NCI-H1092 (cell line): ENCODE measurements at places on chromosomes 6 and 20.

GRCh38 chr6:100724696-100725095 lies 156.4 kb downstream of the ASCC3 start:
- DNase-seq = no peak

DNA sequence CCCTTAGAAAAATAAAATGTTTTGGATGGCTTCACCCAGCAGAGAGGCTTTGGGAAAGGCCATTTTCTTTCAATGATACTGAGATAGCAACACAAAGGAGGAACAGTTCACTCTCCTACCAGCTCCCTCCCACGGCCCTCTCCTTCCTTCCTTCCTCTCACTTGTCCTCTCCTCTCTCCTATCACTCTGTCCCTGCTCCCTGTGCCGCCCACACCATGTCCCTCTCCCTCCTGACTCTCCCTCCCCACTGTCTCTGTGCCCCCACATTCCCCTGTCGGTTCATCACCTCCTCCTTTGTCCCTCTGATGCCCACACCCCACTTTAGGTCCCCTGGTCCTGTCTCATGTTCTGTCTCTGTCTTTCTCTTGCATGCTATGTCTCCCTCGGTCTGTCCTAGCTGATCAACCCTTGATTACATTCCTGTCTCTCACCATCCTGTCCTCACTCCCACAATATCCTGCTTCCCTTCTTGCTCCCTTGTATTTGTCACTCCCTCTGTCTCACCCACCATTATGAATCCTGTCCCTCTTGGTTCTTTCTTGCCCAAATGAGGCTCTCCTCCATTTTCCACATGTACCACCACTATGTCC lies 30.1 kb downstream of the ELMO2 start:
- DNase-seq = no peak

- DNase-seq = no peak
These were observed 165.2 kb downstream of the HAO1 start for GRCh38 chr20:7775072-7775471.

GRCh38 chr6:105196076-105196475 lies 16.3 kb upstream of the POPDC3 start:
- DNase-seq = no peak

GRCh38 chr20:36569847-36570429 lies 3.5 kb upstream of the TGIF2 start:
- no peak for DNase-seq

GRCh38 chr6:104613416-104614001 lies 246.2 kb downstream of the HACE1 start:
- DNase-seq = no peak

DNA sequence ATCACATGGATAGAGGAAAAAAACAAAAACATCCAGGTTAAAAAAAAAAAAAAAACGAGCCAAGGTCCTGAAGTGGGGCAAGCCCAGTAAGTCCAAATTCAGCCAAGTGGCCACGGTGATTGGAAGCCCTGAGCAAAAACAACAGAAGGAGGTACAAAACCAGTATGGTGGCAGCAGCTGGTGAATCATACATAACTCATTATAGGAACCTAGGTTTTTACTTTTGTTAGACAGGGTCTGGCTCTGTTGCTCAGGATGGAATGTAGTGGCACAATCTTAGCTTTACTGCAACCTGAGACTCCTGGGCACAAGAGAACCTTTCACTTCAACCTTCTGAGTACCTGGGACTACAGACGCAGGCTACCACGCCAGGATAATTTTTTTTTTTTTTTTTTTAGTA lies 22.7 kb upstream of the MYB start:
- no peak for DNase-seq

DNA sequence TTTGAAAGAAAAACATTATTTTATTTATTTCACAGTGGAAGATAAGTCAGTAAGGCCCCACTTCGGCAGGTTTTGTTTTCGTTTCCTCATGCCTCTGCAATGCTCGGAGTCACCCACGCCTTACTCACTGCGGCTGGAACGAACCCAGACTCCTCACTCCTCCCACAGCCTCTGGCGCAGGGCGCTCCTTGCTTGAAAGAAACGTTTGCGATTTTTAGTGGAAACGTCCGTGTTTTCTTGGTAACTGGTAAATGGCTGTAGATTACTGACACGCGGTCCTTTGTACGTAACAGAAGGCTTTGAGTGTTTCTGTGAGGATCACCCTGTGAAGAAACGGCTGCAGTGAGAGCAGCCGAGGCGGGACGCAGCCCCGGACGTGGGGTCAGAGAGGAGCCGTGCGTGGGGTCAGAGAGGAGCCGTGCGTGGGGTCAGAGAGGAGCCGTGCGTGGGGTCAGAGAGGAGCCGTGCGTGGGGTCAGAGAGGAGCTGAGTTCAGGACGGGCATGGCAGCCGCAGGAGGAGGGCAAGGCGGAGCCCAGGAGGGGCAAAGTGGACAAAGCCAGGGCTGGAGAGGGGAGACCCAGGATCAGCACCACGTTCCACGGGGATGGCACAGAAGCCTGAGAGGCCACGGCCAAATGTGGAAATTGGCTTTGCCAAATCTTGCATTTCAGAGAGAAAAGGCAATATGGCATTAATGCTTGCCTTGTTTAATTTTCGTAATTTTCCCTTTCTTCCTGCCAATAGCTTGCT lies 198.6 kb upstream of the THBS2 start:
- no peak for DNase-seq

GRCh38 chr20:22466447-22467171 lies 117.8 kb downstream of the FOXA2 start:
- peak; percentile 72 for DNase-seq

DNA sequence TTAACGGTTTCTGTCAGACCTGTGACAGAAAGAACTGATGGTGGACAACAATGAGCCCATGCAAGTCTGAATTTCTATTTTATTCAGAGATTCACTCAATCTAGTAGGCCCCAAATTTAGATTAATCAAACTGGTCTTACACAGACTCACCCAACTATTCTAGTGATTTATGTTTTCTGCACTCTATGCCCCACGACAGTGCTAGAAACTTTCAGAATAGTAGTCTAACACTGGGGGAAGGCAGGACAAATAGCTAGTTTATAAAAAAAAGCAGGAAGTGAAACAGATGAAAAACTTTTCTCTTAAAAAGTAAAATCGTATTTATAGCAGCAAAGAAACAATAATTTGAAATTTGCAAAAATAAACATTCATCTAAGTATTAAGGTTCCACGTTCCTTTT lies 5.0 kb downstream of the TCP11 start:
- DNase-seq = no peak

DNA sequence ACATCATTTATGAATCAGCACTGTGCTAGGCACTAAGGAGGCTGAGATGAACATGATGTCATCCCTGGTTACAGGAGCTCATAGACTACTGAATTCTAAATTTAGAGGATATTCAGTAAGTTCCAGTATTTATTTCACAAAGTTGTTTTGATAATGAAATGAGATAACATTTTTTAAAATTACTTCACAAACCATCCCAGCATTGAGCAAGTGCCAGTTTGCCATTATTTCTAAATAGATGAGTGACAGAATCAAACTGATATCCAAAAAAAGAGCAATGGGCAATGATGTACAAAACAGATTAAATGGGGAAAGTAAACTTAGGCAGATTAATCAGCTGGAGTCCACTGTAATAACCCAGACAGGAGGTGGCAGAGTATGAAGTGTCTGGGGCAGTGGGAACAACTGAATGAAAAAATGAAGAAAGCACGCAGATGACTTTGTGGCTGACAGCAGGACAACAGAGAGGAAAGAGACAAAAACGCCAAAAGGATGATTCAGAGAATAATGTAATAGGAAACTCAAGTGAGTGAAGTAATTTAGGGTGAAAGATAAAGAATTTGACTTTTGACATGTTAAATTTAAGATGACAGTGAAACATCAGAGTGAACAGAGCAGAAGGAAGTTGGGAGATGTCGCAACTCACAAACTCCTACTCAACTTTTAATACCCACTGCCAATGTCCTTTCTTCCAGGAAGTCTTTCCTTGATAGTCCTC lies 70.2 kb downstream of the RCAN2 start:
- DNase-seq = no peak

DNA sequence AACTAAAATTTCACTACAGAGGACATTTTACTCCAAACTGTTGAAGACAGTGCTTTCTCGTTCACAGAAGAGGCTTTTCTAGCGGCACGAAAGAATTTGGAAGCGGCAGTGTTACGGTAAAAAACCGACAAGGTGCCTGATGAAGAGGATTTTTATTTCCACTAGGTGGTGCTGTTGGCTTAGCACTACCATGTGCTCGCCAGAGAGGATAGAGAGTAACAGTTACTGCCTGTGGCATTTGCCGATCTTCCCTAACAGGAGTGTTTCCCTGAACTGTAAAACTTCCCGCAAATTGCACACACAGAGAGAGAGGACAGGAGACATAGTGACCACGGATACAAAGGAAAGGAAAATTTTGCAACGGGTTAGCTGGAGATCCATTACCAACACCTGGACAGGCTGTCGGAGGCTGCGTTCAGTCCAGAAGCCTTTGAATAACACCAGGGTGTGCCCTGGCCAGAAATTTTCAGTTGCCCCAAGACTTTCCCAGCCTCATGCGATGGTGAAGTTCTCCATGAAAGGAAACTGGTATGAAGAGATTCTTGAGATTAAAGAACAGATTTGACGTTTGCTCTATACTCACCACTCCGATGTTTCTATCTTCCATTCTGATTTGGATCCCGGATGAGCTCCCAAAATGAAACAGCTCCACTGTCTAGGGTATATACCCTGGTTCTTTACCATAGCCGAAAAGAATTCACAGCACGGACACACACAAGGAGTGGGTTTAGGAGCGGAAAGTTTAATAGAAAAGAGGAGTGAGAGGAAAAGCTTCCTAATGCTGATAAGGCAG lies 48.1 kb downstream of the HLA-DPB1 start:
- DNase-seq = peak; percentile 4

DNA sequence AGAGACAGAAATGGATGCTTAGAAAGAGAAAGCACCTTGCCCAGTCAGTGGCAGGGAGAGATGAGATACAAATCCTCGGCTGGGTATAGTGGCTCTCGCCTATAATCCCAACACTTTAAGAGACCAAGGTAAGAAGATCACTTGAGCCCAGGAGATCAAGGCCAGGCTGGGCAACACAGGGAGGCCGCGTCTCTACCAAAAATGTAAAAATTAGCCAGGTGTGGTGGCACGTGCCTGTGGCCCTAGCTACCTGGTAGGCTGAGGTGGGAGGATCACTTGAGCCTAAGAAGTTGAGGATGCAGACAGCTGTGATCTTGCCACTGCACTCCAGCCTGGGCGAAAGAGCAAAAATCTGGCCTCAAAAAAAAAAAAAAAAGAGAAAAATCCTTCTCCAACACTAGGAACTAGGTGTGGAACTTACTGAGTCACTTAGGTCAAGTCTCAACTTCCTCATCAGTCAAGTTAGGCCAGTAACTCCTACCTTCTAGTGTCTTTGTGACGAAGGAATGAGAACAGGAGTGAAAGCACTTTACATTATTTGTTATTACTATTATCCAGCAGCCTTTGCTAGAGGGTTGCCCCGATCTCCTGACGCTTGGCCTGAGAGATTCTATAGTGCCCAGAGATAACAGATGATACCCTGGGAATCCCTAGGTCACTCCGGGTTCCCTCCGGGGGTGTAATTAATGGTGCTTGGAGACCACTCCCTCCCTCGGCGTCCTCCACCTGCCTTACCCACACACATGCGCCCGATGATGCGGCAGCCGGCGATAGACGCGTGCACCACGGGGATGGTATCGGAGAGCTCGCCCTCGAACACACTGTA lies 918 bp downstream of the EIF6 start:
- DNase-seq = no peak

- peak; percentile 11 for DNase-seq
These were observed 6.7 kb downstream of the PRDM13 start for GRCh38 chr6:99613409-99613704.

DNA sequence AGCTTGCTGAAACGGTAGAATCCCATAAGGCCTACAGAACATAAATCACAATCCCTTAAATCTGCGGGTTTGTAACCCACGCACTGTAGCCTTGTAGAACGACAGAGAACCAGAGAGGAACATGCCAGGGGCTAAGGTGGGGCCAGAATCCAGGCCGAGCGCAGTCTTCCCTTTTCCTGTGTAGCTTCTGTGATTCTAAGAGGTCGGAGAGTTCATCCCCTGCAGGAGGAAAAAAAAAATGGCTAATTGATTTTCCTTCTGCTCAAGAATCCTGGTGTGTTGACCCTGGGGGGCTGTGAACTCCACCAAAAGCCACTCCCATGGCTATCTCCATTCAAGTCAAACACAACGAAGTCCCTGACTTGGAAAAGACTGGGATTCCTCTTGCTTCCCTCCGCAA lies 96.3 kb downstream of the SPTLC3 start:
- no peak for DNase-seq

- DNase-seq = no peak
These were observed 164.2 kb upstream of the TCF21 start for GRCh38 chr6:133724726-133725125.

DNA sequence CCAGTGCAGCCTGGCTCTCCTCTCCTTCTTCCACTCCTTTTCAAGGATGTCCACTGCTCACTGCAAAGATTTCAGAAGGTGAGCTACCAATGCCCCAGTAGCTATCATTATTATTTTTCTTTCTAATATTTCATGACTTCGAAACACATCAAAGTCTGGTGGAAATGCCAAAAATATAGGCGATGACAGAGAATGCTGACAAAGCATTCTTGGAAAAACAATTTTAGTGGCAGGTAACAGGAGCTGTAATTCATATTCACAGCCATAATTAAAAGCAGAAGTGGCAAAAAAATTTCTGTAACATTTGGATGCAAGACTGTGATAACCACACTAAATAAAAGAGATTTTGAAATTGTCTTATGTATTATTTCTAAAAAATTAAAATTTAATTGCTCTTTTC lies 133.6 kb downstream of the RALGAPA2 start:
- DNase-seq = no peak

GRCh38 chr6:169566961-169567750 lies 134.7 kb downstream of the WDR27 start:
- no peak for DNase-seq

DNA sequence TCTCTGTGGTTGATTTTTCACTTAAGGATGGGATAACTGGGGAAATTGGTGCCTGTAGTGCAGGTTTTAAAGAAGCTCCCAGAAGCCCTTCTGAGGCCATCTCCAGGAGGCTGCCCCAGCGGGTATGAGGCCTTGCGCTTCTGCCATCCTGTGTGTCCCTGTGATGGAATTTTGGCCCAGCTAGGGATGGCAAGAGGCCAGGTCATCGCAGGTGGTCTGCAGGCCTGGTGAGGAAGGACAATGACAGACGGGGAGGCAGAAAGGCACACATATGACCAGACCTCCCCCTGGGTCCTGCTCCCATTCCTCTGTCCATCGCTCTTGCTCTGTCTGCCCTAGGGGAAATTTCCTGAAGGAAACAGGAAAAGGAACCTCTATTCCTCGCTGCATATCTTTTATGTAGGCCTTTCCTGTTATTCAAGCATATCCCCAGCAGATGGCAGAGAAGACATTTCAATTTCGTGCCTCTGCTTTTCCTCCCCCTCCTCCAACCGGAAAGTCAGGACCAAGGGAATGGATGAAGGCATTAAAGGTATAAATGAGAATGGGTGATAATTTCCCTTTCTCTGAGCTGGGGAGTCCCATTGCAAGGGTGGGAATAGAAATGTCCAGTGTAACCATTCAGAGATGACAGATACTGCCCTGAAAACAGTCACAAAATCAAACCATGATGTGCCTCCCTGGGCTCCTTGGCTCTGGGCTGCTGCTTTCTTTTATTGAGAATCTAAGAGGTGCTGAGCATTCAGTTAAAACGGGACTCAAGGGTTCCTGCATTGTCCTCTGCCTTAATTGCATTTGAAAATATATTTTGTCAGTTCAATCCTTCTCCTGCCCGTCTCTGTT lies 17.6 kb upstream of the HLA-F start:
- DNase-seq = no peak
